Memory B cell (primary cell): ENCODE measurements at places on chromosomes 12 and 14.
A peak's percentile ranks its signal among the peaks of the same experiment; 100 is the strongest.

DNA sequence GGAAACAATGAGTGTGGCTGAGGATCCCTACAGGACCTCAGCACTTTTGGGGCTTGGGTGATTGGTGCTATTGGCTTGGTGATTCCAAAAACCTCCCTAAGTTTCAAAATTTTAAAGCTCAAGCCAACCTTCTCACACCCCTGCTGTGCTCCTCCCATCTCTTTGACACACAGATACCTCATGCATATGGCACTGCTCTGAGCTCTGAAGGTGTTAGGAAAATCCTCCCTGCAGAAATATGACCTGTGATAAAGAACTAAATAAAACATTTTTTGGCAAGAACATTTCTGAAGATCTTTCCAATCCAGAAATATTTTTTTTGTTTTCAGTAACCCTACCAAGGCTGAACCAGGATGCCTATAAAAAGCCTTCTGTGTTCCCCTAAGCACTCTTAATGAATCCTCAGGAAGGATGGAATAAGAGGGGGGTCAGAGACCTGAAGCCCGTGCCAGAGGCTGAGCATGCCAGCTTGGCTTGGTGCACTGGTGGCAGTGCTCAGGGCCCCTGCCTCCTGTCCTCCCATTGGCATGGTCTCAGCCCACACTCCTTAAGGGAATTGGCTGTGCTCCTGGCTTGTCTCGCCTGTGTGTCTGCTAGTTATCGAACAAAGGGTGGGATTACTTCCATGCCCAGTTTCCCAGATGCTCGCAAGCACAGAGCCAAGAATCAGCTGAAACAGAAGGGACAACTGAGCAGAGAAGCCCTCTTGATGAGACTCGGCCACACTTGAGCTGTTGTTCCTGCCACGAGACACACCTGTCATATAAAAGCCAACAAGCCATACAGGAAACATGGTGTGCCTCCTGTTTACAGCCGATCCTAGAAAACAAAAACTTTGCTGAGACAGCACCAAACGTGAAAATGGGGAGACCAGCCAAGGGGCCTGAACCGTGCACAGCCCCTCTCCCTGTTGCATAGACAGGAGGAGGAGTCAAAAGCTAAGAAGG lies 132.7 kb upstream of the EEA1 start:
- H3K4me1 ChIP-seq = peaks cover 18% of the 10 kb centered on the region
- no peak overlapping the region for H3K4me3 ChIP-seq
- H3K27ac ChIP-seq = no peak overlapping the region
- peaks cover 15% of the 10 kb centered on the region for H3K27me3 ChIP-seq
- no peaks in the 10 kb centered on the region for H3K36me3 ChIP-seq

DNA sequence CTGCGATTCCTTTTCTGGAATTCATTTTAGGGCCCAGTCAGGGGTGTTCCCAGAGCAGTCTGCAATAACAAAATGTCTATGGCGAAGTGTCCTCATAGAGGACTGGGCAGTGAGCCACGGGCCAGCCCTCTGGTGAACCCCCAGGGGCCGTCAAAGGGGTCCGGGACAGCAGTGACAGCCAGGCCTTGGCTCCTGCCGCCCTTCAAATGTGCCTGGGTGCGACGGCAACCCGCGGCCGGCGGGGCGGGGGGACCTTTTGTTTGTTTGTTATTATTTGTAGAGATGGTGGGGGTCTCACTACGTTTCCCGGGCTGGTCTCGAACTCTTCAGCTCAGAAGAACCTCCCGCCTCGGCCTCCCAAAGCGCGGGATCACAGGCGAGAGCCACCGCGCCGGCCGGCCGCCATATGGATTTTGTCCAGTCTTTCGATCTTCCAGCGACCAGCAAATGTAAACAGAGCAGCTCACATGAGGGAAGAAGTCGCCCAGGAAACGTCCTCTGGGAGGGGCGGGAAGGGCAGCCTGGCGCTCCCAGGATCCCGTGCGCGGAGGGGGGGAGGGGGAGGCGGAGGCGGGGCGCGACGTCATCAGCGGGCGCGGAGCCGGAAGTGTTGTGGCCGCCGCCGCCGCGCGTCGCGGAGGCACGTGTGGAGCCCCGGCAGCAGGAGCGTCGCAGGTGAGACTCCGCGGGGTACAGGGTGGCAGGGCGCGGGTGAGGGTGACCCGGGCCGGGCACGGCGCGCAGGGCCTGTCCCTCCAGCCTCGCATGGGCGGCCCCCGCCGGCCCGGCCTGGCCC lies at the start of gene TRMT61A:
Gene TRMT61A, plus strand, starts transcription at position 610 of the 796 bp plus-strand sequence. CDS start 783 bp downstream, outside the sequence.
- peak within 1 kb of the TSS; percentile 95 for H3K4me3 ChIP-seq
- H3K4me1 ChIP-seq = peaks cover 31% of the 10 kb centered on the region
- peak within 1 kb of the TSS; percentile 92 for H3K27ac ChIP-seq
- peak; percentile 59 for DNase-seq

GRCh38 chr12:47904713-47905709 lies at the start of gene VDR:
VDR (minus strand) TSS chr12:47904994; CDS start chr12:47879113, 25,881 bp downstream.
- peak; percentile 50 for DNase-seq
- peak within 1 kb of the TSS; percentile 33 for H3K27ac ChIP-seq
- H3K27me3 ChIP-seq = peaks cover 15% of the 10 kb centered on the region
- H3K4me1 ChIP-seq = peaks cover 13% of the 10 kb centered on the region

- no peak overlapping the region for H3K4me3 ChIP-seq
- DNase-seq = no peak
- no peak overlapping the region for H3K27ac ChIP-seq
- no peaks in the 10 kb centered on the region for H3K27me3 ChIP-seq
- peaks cover 32% of the 10 kb centered on the region for H3K36me3 ChIP-seq
These were observed 27.3 kb downstream of the SFSWAP start for GRCh38 chr12:131738196-131738595.

- no peaks in the 10 kb centered on the region for H3K4me1 ChIP-seq
- no peaks in the 10 kb centered on the region for H3K36me3 ChIP-seq
- no peak overlapping the region for H3K4me3 ChIP-seq
- DNase-seq = no peak
- H3K27ac ChIP-seq = no peak overlapping the region
These were observed 17.2 kb upstream of the SLC35F4 start for GRCh38 chr14:57883061-57883460.

DNA sequence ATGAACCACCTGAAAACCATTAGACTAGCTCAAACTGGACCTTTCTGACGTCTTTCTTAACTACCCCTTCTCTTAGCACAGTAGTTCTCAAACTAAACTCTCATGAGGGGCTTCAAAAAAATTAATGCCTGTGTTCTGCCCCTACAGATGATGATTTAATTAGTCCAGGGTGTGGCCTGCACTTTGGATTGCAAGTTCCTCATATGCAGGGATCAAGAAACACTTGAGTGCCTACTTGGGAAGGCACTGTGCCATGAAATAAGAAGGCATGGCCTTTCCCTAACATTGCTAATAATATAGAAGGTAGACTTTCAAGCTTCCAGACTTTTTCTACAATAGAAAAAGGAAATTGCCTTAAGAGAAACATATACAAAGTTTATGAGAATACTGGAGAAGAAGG lies 22.8 kb upstream of the KLHDC2 start:
- H3K4me1 ChIP-seq = no peaks in the 10 kb centered on the region
- H3K27ac ChIP-seq = no peak overlapping the region
- peaks cover 26% of the 10 kb centered on the region for H3K36me3 ChIP-seq
- no peaks in the 10 kb centered on the region for H3K27me3 ChIP-seq

- no peak overlapping the region for H3K4me3 ChIP-seq
- no peak for DNase-seq
- no peaks in the 10 kb centered on the region for H3K36me3 ChIP-seq
- peaks cover 7% of the 10 kb centered on the region for H3K4me1 ChIP-seq
- H3K27ac ChIP-seq = no peak overlapping the region
- peaks cover 30% of the 10 kb centered on the region for H3K27me3 ChIP-seq
These were observed 123.0 kb downstream of the SCARB1 start for GRCh38 chr12:124740691-124741137.

GRCh38 chr14:66380143-66380542 lies 106.0 kb upstream of the CCDC196 start:
- DNase-seq = no peak
- no peak overlapping the region for H3K27ac ChIP-seq
- H3K4me3 ChIP-seq = no peak overlapping the region
- no peaks in the 10 kb centered on the region for H3K36me3 ChIP-seq
- H3K4me1 ChIP-seq = no peaks in the 10 kb centered on the region
- no peaks in the 10 kb centered on the region for H3K27me3 ChIP-seq

DNA sequence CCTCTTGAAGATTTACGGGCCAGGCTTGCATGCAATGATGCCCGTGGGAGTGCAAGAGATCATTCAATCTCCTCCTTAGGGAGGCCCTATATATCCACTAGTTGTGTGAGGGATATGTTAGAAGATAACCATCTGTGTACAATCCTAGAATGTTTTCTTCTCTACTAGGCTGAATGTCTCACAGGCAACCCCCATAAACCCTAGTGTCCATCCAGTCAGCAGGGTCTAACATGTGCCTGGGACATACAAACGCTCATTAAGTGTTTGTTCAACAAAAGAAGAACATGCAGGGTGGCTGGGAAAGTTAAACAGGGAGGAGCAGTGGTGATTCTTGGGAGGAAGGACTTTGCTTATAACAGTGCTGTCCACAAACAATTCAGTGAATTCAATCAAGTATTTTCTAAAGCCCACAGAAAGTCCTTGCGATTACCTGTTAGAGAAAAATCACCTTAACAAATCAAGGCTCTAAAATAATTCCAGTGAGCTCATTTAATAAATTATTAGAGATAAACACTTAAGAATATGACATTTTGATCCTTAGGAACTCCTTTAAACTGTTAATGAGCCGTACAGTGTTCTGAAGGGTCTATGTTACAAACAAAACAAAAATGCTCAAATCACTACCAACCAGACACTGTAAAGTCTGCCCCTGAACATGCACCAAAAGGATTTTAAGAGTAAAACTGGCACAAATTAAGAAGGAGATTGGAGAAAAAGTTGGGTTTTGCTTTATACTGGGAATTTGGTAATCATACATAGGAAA lies 96.6 kb upstream of the FERMT2 start:
- no peak overlapping the region for H3K27ac ChIP-seq
- no peak for DNase-seq
- peaks cover 26% of the 10 kb centered on the region for H3K36me3 ChIP-seq
- H3K4me3 ChIP-seq = no peak overlapping the region

DNA sequence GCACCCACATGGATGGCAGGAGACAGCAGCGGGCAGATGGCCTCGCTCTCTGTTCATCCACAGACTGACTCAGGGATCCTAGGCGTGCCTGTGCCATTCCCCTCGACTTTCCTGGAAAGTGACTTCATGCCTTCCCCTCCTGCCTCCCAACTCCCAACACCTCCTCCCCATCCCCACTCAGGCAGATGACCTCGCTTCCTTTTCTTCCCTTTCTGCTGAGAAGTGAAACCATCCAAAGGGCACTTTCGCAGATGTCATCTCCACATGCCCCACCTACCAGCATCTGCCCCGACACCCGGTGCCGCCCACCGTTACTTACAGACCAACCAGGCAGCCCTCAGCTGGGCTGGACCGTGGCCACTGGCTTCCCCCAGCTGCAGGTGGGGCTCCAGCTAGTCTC lies 29.6 kb downstream of the BEGAIN start:
- DNase-seq = no peak
- H3K27me3 ChIP-seq = peaks cover 19% of the 10 kb centered on the region
- peaks cover 14% of the 10 kb centered on the region for H3K4me1 ChIP-seq
- no peak overlapping the region for H3K27ac ChIP-seq
- no peak overlapping the region for H3K4me3 ChIP-seq
- no peaks in the 10 kb centered on the region for H3K36me3 ChIP-seq

- no peaks in the 10 kb centered on the region for H3K4me1 ChIP-seq
- H3K27ac ChIP-seq = no peak overlapping the region
These were observed 59.9 kb upstream of the IFNG-AS1 start for GRCh38 chr12:67929384-67929772.

- H3K27ac ChIP-seq = no peak overlapping the region
- no peaks in the 10 kb centered on the region for H3K4me1 ChIP-seq
These were observed 13.6 kb downstream of the GPX2 start for GRCh38 chr14:64929014-64929359.

- no peak for DNase-seq
- H3K27ac ChIP-seq = no peak overlapping the region
- no peaks in the 10 kb centered on the region for H3K36me3 ChIP-seq
- H3K4me3 ChIP-seq = no peak overlapping the region
- H3K4me1 ChIP-seq = no peaks in the 10 kb centered on the region
- H3K27me3 ChIP-seq = no peaks in the 10 kb centered on the region
These were observed 160.8 kb upstream of the LMO3 start for GRCh38 chr12:16766736-16767135.

GRCh38 chr14:53963320-53964227 lies 6.9 kb upstream of the BMP4 start:
- no peaks in the 10 kb centered on the region for H3K36me3 ChIP-seq
- H3K27ac ChIP-seq = no peak overlapping the region
- no peak for DNase-seq
- H3K4me1 ChIP-seq = peaks cover 8% of the 10 kb centered on the region

- H3K27ac ChIP-seq = peak overlapping the region; percentile 33
- no peaks in the 10 kb centered on the region for H3K27me3 ChIP-seq
- peaks cover 27% of the 10 kb centered on the region for H3K4me1 ChIP-seq
These were observed 476.3 kb downstream of the PCNX1 start for GRCh38 chr14:71383510-71383909.

- H3K27ac ChIP-seq = no peak overlapping the region
- no peaks in the 10 kb centered on the region for H3K36me3 ChIP-seq
- DNase-seq = no peak
- H3K27me3 ChIP-seq = peaks cover 12% of the 10 kb centered on the region
- H3K4me1 ChIP-seq = no peaks in the 10 kb centered on the region
- no peak overlapping the region for H3K4me3 ChIP-seq
These were observed 7.7 kb upstream of the KRT82 start for GRCh38 chr12:52413782-52414345.

- H3K27me3 ChIP-seq = peaks cover 9% of the 10 kb centered on the region
- H3K27ac ChIP-seq = no peak overlapping the region
- H3K4me1 ChIP-seq = peaks cover 9% of the 10 kb centered on the region
- H3K4me3 ChIP-seq = no peak overlapping the region
These were observed 14.3 kb upstream of the KRT5 start for GRCh38 chr12:52534482-52534881.
